Osteocyte (in vitro differentiated cells): ENCODE measurements at places on chromosomes 7 and 10.

GRCh38 chr10:31584098-31584631, 265.1 kb downstream of the ZEB1 start:
- DNase-seq: no peak

GRCh38 chr7:44366986-44367385, 41.6 kb upstream of the CAMK2B start:
- DNase-seq: no peak

DNA sequence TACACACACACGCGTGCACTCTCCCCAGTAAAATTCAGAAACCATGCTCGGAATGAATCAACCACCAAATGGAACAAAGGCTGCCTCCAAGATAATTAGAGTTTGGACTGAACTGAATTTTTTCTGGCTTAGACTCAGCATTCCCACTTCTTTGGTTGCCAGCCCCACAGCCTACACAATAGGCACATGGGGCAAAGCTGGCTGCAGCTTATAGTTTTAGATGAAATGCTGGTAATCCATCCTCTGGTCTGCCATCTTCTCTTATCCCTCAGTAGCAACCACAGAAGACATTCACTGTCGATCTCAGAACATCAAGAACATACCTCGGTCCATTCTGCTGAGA, 44.2 kb downstream of the PDE1C start:
- no peak for DNase-seq

DNA sequence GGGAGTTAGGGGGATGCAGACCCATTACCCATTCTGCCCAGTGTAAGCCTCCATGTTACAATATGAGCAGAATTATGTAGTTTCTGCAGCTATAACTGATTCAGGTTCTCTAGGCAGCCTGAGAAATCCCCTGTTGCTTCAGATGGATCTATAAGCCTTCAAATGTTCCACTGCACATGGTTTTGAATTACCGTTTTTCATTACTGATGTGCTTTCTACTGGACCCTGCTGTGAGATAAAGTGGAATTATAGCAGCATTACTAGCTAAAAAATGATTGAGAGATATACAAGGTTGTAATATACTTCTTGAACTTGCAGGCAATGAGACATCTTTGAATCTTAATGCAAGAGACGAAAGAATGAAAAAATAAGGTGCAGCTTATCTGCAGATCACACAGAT, 38.4 kb upstream of the ANAPC16 start:
- DNase-seq: no peak

DNA sequence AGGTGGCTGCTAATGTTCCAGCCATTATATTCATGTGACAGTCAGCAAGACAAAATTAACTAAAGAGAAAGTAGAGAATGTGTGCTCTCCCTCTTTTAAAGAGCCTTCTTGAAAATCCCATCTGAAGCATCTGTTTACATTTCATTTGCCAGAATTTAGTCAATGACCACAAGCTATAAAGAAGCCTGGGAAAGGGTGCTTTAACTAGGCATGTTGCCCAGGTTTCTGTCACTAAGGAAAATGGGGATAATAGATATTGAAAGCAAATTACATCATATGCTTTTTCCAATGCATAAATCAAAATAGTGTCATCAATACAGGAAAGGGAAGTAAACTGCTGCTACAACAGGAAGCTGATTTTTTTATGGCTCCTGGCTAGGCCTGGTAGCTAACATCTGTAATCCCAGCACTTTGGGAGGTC, 67.7 kb downstream of the ELAPOR2 start:
- no peak for DNase-seq
